ENCODE measurements at places on chromosomes 2 and 18.

GRCh38 chr2:100537918-100538317 lies 24.9 kb upstream of the PDCL3 start:
- DNase-seq = no peak

- DNase-seq = no peak
Observed at GRCh38 chr2:136658201-136658600, 107.1 kb upstream of the THSD7B start.

DNA sequence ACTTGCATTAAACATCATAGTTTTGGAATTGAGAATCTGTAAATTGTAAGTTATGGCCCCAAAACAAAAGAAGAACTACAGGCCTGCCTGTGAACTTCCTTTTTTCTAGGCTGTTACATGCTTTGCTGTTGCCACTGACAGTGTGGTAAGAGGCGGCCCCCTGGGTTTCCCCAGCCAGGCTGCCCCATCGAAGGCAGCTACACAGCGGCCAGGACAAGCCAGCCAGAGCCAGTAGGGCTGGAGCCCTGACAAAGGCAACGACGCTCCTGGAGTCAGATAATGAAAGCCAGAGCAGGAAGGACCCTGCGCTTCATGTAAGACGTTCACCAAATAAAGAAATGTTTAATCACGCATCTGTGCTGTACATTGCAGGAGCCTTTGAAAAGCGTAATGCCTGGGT lies 55.0 kb downstream of the ANKRD44 start:
- DNase-seq = peak; percentile 43

- DNase-seq = no peak
Observed at GRCh38 chr2:112062894-112063293, 7.8 kb downstream of the TMEM87B start.

DNA sequence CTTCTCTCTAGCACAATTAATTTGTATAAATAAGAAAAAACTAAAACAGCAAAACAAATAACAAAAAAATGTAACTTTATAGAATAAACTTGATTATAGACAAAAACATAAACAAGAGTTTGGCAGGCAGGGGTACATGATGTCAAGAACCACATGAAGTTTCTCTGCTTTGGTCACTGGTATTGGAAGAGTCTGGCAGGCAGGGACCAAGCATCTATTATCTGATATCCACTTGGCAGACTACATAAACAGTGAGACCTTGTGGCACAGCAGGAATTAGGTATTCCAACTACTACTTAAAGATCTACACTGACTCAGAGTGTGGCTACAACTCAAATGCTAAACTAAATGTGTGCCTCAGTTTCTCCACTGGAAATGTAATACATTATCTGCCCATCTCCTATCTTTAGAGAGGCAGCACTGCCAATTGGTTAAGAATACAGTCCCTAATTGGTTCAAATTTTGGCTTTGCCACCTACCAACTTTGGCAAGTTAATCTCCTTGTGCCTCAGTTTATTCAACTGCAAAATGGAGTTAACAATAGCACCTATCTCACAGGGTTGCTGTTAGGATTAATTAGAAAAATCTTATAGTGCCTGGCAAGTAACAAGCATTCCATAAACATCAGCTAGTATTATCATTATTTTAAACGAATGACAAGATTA lies 2.7 kb downstream of the MAP4K3 start:
- DNase-seq = no peak

DNA sequence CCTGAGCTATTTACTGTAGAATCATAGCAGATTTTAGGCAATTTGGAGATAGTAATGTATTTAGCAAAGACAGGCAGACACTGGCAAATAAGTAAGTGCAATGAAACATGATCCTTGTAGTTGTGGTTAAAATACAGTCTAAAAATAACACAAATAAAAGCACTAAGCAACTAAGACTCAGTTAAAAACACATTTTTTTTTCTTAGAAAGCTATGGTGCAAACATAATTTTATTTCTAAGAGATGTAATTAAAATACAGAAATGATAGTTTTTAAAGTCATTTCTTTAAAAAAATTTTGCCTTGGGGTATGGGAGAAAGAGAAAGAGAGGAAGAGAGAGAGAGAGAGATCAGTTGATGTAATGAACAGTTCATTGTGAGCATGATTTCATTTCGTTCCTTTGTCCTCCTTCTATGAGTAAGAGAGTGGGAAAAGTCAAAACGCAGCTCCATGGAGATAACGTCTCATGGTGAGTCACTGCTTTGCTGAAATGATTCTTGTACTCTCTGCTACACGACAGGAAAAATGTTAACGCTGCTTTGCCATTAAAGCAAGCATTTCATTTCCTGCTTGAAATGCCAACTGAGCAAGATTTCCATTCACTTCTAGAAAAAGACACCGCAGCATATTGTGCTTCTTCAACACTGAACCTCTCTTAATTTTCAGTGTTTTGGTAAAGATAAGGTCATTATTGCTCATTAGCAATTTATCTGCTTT lies 61.3 kb upstream of the PGAP1 start:
- no peak for DNase-seq

GRCh38 chr2:26847655-26848335 lies at the start of gene DPYSL5:
DPYSL5 (plus strand) TSS chr2:26848132; CDS start chr2:26898500, 50,368 bp downstream.
- DNase-seq = no peak

- DNase-seq = no peak
Observed at GRCh38 chr2:75703589-75704287, 7.0 kb downstream of the GCFC2 start.

- no peak for DNase-seq
Observed at GRCh38 chr2:200177971-200178911, 128.3 kb upstream of the SPATS2L start.

GRCh38 chr18:63178971-63179370 lies 140.6 kb downstream of the BCL2 start:
- no peak for DNase-seq

GRCh38 chr2:148027822-148028221 lies 6.9 kb downstream of the MBD5 start:
- no peak for DNase-seq

DNA sequence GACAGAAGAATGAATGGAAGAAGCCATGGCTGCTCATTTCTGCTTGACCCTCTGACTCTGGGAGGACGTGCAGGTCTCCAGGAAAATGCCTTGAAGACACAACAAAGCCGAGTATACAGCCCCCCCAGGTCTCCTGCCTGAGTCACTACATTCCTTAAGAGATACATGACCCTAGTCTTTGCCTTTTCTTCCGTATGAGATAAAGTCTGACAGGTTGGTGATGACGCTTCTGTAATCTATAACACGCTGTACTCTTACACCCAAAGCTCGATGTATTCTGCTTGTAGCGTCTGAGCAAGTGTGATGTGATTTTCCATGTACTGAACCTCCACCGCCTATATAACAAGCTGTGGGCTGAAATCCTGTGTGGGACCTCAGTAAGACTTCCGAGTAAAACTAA lies 77.3 kb downstream of the KCTD1 start:
- no peak for DNase-seq

DNA sequence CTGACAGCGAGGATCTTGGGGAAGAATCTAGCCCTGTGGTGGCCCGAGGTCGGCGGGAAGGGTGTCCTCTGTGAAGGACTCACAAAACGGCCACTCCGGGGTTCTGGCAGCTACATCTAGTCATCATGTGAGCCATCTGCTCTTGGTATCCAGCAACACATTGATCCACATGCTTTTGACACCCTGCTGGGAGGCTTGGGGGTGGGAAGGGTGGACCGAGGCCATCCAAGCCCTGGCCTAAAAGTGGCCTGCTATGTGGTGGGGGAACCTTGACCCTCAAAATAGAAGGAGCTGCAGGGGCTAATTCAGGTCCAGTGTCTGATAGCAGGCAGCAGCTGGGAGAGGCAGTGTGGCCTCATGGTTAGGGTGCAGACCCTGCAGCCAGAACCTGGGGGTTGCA lies 145.7 kb downstream of the CELF4 start:
- no peak for DNase-seq

DNA sequence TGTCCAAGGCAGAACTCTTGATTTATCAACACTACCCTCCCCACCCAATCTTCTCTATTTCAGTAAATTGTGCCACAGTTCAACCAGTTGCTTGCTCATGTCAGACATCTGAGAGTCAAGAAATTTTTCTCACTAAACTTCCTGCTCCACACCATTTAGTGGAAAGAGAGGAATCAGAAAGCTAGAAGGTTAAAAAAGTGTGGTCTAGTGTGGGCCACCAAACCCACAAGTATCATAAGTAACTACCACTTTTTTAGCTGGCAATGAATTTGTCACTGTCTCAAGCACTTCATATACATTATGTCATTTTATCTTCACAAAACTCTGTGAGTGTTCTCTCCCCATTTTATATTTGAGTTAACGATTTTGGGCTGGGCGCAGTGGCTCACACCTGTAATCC lies 16.6 kb upstream of the MSTN start:
- no peak for DNase-seq

GRCh38 chr2:207481924-207482323 lies 47.8 kb upstream of the CREB1 start:
- DNase-seq = no peak

DNA sequence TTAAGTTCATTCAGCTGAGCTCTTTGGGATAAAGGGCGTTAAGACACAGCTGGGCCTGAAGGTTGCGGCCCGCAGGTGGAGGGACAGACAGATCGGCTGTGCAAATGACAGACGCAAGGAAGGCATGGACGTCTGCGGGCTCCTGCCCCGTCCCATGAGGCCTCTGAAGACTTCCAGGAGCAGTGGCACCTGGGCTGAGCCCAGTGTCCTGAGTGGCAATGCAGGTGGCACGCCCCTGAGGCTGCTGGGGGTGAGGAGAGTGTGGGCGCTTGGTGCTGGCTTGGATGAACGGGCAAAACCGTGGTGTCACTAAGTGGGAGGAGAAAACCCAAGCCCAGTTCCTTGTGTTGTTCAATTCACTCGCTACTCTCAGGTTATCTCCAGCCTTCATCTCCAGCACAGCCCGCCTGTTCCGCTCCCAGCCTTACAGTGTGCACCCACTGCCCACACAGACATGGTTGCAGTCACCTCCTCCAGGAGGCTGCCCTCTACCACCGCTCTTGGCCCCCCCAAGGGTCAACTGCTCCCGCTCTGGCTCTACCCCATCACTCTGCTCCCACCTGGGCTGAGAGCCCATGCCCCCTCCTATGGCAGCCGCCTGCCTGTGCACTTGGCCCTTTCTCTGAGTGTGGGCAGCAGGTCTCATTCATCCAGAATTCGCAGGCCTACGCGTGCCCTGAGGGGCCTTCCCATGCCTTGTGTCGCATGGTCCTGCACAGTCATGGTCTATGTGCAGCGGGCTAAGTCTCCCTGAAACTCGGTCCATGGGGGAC lies 50.3 kb downstream of the PTGR3 start:
- no peak for DNase-seq

DNA sequence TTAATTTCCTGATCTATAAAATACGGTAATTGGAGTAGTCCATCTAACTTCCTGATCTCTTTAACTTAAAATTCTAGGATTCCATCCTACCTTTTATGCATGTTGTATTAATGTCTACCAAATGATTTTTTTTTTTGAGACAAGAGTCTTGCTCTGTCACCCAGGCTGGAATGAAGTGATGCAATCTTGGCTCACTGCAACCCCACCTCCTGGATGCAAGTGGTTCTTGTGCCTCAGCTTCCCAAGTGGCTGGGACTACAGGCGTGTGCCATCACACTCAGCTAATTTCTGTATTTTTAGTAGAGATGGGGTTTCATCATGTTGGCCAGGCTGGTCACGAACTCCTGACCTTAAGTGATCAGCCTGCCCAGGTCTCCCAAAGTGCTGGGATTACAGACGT lies 47.8 kb downstream of the CFAP36 start:
- DNase-seq = no peak

GRCh38 chr2:189254268-189254883 lies 74.8 kb upstream of the COL5A2 start:
- no peak for DNase-seq

GRCh38 chr2:99615247-99615771 lies 125.5 kb upstream of the REV1 start:
- DNase-seq = no peak

DNA sequence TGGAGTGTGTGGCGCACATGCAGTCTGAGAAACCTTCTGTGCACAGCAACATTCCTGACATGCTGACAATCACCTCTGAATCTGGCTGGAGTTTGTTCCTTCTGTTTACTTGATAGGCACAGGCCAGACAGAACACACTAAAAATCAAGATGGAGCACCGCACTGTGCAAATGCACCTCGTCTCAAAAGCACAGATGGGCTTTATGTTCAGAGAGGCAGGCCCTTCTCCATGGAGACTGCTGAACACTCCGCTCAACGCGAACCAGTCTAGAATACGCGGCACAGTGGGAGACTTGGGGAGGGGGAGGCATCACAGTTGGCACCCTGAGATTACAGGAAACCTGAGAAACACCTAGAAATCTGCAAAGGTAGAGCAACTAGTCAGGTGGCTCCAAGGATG lies 58.4 kb upstream of the DNMT3A start:
- DNase-seq = no peak

- no peak for DNase-seq
Observed at GRCh38 chr2:128628206-128628605, 309.5 kb upstream of the HS6ST1 start.

DNA sequence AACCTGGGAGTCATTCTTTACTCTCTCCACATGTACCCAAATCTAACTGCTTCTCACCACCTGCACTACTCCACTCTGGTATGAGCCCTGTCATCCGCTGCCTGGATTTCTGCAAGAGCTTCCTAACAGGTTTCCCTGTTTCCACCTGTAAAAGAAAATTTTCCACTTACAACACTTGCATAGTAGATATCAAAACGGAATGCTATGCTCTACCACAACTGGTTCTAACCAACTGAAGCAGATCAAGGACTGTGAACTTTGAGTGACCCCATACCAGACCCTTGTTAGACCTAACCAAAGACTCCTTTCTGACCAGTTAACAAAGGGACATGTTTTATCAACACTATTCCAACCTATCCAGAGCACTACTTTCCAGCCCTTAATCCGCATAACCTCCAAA lies 3.8 kb upstream of the TMEM131 start:
- no peak for DNase-seq

DNA sequence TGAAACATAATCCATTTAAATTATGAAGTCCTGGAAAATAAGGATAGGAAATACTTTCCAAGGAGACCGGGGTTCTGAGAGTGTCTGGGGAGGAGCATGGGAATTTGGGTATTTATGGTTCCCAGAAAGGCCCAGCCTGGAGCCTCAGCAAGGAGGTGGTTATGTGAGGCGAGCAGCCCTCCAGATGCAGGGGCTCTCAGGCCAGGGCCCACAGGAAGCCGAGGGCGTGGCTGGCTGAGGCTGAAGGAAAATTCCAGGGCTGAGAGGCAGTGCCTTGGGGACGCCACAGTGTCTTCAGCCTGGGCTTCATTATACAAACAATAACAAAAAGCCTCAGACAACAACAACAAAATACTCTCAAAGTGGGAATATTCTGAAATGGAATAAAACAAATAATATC lies 86.9 kb upstream of the SERPINE2 start:
- no peak for DNase-seq

DNA sequence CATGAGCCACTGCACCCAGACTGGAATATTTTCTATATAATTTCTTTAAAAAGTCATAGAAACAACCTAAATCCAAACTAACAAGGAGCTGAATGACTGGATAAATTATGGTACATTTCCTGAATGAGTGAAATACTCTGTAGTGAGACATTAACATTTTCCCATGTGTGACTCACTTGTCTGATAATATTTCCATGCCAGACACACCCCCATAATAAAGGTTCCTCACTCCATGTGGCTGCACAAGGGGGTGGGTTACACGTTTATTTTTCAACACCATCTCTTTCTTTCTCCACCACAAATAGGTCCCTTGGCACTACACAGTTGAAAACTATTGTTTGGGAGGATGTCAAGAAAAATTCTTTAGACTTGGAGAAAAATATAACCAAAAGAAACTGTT lies 266.3 kb upstream of the LYPD1 start:
- no peak for DNase-seq
